Central memory CD8-positive, alpha-beta T cell (primary cell): ENCODE measurements at places on chromosomes 6 and 20.

GRCh38 chr6:19788686-19789085 lies 48.5 kb upstream of the ID4 start:
- no peak for DNase-seq

DNA sequence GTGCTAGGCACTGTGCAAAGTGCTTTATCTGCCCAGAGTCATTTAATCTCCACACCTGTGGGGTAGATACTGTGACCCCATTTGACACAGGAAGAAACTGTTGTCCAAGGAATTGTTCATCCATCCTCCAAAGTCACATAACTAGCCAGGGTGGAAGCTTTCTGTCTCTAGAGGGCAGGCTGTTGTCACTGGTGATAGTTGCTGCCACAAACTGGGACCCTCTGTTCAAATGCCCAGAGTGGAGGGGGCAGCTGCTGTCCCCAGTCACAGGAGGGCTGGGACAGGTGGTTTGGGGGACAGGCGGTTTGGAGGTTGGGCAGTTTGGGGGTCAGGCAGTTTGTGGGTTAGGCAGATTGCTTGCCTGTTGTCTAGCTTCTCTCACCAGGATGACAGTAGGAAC lies 16.1 kb upstream of the TMEM242 start:
- DNase-seq = no peak

- DNase-seq = no peak
These were observed 121.0 kb downstream of the QRSL1 start for GRCh38 chr6:106750142-106750918.

- DNase-seq = no peak
These were observed 1.3 kb downstream of the OVOL2 start for GRCh38 chr20:18056174-18057100.

DNA sequence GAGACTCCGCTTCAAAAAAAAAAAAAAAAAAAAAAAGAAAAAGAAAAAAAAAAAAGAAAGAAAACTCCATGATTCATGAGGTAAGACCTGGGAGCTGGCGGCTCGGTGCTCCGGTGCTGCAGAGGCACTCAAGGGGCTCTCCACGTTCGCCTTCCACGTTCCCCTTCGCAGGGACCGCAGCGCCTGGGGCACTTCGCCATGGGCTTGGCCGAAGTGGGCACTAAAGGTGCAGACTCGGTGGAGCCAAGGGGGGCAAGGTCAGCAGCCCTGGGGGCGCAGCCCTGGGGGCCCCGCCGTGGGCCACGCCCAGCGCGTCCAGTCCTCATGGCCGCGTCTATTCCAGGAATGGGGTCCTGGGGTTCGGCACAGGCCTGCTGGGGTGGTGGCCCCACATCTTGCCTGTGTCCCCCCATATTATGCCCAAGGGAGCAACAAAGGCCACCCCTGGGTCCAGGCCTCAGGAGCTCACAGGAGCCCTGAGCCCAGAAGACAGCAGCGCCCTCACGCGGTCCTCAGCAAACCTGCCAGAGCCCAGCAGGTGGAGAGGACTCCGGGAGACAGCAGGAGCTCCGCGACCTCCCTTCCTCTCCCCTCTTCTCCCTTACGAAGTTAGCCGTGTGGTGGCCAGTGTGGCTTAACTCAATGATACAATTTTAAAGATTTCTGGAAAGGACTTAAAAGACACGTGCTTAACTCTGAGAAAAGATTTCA lies 21.9 kb downstream of the ZBTB46 start:
- DNase-seq = no peak

DNA sequence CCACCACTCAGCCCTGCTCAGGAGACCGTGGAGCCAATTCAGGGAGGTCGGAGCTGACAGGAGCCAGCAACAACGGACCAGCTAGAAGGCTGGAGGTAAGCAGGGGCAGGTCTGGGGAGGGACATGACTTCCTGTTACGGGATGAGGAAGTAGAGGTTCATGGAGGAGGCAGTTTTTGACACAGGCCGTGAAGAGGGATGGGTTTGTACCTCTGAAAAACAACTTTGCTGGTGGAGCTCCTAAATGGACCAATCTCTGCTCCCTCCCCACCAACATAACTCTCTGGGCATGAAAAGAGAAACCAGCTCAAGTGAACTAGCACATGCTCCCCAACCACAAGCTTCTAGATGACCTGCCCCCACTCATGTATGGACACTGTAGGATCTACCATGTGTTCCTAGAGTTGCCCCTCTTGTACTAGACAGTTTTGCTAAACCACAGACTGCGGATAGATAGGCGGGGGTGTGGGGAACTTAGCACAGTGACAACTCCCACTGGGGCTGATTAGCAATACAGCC lies 31.4 kb downstream of the RALGAPA2 start:
- no peak for DNase-seq

DNA sequence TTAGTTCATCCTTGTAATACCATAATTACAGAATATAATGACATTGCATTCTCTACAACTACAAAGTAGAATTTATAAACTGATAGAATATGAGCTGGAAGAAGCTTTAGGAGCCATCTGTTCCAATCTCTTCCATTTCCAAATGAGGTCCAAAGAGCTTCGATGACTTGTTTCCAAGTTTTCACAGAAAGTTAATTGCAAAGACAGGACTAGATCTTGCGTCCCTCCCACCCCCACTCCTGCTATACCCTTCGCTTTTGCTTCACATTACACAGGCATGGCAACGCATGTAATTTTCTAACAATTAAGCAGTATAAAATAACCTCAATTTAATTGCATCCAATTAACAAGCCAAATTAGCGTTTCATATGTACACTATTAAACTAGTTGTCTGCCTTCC lies 7.0 kb downstream of the HIVEP2 start:
- no peak for DNase-seq

GRCh38 chr6:11160199-11160598 lies 48.7 kb upstream of the ERVFRD-1 start:
- DNase-seq = no peak

DNA sequence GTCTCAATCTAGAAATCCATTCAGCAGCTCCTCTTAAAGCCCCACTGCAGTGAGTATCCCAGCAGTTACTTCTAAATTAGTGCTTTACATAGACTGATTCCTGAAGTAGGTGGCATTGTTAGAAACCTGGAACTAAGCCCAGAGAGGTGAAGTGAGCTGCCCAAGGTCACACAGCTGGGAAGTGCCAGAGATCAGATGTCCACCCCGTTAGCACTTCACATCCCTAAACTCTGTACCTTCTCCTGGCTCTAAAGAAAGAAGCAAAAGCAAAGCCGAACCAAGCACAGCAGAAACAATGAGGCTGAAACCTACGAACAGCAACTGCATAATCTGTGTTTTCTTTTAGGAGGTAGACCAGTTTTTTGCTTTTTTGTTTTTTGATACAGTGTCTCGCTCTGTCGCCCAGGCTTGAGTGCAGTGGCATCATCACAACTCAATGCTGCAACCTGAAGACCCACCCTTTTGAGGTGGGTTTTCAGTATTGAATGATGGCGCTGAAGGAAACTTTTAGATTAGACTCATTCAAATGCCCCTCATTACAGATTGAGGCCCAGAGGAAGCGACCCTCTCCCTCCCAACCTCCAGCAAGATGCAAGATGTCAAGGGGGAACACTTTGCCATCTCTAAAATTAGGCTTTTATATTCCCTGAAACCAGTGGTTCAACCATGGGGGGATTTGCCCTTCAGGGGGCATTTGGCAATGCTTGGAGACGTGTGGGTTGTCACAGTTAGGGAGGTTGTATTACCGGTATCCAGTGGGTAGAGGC lies 3.2 kb upstream of the ZMYND8 start:
- no peak for DNase-seq

DNA sequence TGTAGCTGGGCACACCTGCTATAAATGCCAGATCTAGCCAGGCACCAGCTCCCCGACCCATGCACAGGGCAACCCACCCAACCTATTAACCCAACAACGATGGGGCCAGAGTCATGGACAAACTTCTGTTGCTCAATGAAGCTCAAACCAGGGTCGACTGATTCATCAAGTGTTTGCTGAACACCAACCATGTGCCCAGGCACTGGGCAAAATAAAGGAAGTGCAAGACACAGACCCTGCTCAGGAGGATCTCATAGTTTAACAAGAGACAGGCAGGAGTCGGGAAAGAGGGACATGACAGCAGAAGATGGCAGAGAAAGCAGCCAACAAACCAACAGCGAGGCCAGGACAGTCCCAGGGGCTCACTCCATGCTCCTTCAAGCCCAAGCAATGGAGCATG lies 18.8 kb downstream of the KCNK5 start:
- no peak for DNase-seq

- no peak for DNase-seq
These were observed 121.4 kb downstream of the ATXN1 start for GRCh38 chr6:16639684-16640480.

DNA sequence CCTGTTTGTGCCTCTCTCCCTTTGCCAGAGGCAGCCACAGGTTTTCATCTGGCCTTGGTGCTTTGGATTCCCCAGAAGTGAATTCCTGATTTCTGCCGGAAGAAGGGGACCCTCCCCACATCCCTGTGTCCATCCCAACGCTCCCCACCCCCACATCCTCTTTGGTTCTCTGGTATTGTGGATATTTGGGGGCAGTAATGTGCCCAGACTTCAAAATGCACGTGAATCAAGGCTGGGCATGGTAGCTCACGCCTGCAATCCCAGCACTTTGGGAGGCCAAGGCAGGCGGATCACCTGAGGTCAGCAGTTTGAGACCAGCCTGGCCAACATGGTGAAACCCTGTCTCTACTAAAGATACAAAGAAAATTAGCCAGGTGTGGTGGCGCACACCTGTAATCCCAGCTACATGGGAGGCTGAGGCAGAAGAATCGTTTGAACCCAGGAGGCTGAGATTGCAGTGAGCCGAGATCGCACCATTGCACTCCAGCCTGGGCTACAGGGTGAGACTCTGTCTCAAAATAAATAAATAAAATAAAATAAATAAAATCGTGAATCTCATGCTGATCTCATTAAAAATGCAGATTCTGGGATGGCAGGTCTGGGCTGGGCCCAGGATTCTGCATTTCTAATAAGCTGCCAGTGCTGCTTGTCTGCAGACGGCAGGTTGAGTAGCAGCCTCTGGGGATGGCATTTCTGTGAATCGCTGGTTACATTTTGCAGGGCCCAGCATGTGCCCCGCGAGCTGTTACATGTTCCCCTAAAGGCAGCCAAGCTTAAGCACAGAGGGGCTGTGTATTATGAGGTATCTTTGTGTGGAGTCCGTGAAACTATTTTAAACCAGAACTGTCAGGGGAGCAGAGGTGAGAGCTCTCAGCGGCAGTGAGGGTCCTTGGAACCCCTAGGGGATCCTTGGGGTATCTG lies 49.0 kb downstream of the SYNJ2 start:
- no peak for DNase-seq

GRCh38 chr6:105326216-105326615 lies 76.7 kb downstream of the PREP start:
- no peak for DNase-seq

- no peak for DNase-seq
These were observed 17.5 kb upstream of the ZSCAN9 start for GRCh38 chr6:28207510-28208110.

GRCh38 chr6:26459023-26459810 lies 1.5 kb downstream of the BTN2A1 start:
- no peak for DNase-seq

- no peak for DNase-seq
These were observed 332.9 kb upstream of the PRDM1 start for GRCh38 chr6:105753207-105753606.

DNA sequence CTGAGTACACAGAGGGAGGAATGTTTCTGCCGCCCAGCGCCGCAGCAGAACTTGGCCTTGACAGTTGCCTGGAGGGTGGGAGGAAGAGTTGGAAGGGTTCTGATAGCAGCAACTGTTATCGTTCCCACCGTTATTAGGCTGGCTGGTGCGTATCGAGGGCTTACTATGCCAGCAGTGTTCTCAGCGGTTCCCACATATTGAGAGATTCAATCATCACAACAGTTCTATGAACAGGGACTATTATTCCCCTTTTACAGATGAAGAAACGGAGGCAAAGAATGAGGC lies 380.1 kb upstream of the SULF2 start:
- DNase-seq = no peak

DNA sequence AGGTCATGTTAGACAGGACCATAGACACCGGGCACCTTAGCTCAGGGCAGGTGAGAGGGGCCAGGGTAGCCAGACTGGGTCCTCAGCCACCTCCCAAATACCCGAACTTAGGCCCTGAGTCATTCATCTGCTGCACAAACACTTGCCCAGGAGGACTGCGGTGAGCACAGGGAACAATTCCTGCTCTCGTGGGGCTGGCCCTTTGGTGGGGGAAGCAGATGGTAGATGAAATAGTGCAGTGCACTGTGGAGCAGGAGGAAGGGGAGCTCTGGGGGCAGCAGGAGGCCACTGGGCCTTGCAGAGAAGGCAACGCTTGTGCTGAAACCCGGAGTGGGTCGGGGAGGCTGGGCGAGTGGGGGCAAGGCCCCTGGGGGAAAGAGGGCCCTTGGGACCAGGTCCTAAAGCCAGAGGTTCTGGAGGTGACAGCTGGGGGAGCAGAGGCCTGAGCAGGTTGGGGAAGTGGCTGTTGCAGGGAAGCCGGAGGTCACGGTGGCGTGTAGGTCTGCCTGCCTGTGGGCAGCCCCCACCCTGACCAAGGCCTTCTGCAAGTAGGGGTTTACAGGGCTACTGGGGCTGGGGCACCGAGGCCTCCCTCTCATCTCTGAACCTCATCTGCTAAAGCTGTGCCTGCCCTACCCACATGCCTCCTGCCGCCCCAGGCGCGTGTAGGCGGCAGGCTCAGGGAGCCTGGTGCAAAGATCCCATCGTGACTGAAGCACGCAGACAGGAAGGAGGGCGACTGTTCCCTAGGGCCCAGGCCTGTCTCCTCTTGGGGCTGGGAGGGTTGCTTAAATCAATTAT lies 4.7 kb upstream of the NPBWR2 start:
- peak; percentile 13 for DNase-seq

- DNase-seq = no peak
These were observed 1509.0 kb downstream of the GRIK2 start for GRCh38 chr6:102902471-102902870.

GRCh38 chr6:4324746-4325145 lies 189.4 kb upstream of the ECI2 start:
- DNase-seq = no peak

DNA sequence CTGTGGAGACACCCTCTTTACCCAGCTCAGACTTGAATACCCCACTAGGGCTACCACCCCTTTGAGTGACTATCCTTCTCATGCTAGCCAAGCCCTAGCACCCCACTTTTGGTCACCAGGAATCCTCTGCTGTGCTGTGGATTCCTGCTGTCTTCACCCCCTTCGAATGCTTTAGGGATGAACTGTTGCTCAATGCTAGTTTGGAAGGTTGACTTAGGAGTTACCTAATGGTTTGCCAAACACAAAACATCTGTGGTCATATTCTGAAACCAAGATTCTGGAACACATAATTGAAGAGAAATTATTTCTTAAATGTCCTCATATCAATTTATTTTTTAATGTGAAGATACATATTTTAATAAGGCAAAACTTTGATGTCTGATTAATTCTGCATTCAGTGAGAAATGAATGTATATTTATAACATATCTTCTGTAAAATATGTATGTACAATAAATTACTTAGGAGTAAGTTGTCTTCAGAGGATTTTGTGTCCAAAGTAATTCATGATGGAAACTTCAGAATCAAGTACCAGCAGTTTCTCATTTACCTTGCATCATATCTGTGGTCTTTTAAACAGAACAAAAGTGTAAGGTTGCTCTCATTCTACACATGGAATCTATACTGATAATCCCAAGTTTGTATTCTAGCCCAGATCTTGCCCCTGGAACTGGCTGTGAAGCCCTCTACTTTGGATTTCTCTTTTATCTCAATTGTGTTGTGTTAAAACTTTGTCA lies 46.9 kb downstream of the TMEM200A start:
- no peak for DNase-seq
